ENCODE measurements at places on chromosomes 11 and 22.
A peak's percentile ranks its signal among the peaks of the same experiment; 100 is the strongest.

DNA sequence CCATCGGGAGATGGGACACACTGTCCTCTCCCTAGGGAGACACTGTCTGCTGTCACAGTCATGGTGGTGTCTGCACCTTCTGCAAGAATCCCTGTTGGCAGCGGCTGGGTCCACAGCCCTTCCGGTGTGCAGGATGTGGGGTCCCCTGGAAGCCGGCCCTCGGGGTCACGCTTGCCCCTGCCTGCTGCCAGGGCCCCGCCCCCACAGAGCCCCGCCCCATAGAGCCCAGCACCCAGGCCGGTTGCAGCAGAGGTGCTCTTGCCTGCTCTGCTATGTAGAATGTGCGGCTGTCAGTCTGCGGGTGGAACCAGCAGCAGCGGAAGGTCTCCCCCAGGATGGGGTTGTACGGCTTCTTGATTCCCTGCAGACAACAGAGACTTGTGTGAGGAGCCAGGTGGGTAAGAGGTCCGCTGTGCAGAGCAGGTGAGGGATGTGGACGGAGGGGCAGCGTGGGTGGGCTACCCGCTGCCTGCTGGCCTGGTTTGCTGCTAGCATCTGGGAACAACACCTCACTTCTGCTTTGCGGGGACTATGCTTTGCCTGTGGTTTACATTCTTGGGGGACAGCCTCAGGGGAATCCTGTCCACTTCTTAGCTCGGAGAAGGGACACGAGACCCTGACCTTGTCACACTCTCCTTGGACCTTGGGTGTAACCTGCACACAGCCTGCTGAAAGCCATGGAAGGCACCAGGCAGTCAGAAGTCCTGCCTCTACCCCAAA lies 44.9 kb upstream of the CARS1 start:
- DNase-seq, result no peak

DNA sequence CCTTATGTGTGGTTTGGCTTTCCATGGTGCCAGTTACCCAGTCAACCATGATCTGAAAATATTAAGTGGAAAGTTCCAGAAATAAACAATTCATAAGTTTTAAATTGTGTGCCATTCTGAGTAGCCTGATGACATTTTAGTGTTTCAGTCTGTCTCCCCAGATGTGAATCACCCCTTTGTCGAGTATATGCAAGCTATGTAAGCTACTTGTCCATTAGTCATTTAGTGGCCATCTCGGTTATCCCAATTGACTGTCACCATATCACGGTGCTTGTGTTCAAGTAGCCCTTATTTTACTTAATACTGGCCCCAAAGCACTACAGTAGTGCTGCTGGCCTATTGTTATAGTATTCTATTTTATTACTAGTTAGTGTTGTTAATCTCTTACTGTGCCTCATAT lies 44.9 kb downstream of the ATG16L2 start:
- DNase-seq, result no peak

- peak; percentile 61 for DNase-seq
Observed at GRCh38 chr22:43186272-43187170, at the start of gene TTLL12. Gene TTLL12 (minus strand): TSS chr22:43187134. CDS start chr22:43187069, 65 bp downstream.

DNA sequence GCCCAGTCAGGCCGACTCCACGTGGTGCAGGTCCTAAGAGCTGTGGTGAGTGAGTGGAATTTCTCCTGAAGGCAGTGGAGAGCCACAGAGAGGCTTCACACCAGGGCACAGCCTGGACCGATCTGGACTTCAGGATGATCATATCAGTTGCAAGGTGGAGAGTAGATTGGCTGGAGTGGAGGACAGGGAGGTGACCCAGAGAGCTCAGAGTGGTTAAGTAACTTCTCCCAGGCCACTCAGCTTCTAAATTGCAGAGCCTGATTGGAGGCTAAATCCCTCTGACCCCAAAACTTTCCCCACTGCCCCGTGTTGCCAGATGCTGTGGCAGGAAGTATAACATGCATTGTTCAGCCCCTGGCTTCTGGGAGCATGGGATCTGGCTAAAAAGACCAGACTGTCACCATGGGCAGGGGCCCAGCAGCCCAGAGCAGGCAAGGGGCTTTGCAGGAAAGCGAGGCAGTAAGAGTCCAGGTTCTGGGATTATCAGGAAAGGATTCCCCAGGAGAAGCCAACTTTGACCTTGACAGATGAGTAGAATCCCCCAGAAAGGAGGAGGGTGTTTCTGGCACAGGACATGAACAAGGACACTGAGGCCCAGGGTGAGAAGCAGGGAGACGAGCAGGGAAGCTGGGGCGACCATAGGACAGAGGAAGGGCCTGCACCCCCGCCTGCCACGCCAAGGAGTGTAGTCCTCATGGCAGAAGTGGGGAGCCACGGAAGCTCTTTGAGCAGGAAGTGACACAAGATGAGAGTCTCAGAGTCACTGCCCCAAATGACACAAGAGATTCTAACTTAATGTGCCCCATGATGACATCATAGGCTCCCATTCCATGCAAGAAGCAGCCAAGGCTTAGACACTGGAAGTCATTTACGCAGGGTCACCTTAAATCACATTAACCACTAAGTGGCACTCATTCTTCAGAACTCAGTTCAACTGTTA lies 4.8 kb downstream of the SLC35C1 start:
- DNase-seq, result no peak

GRCh38 chr11:101867951-101868350 lies 46.9 kb upstream of the CEP126 start:
- DNase-seq, result no peak

- no peak for DNase-seq
Observed at GRCh38 chr11:42770444-42771065, 541.2 kb upstream of the API5 start.

DNA sequence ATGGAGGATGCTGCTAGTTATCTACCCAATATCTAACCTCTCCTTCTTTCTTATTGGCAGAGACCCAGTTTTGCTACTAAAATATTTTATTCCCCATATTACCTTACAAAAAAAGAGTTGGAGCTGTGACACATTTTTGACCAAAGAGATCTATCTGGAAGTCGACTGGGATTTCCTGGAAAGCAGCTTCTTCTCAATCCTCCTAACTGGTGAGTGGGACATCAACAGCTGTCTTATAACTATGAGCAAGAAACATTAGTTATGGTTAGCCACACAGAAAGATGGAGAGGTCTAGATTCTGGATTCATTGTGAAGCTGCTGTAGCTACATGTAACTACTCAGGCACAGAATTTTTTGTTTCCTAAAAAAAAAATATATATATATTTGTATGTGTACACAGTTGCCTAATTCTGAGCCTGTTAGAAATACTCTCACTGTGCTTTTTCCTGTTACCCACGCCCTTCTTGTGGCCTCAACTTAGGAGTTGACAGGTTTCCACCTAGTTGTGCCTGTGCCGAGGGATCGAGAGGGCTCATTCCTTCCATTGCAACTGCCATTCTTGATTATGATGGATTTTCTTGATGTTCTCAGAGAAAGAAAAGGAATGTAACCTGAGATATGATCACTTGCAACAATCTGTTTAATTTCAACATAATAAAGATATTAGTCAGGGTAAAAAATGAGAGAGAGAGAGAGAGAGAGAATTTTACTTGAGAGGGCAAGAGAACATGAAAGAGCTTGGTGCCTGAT lies 142.0 kb downstream of the SLC17A6 start:
- no peak for DNase-seq

DNA sequence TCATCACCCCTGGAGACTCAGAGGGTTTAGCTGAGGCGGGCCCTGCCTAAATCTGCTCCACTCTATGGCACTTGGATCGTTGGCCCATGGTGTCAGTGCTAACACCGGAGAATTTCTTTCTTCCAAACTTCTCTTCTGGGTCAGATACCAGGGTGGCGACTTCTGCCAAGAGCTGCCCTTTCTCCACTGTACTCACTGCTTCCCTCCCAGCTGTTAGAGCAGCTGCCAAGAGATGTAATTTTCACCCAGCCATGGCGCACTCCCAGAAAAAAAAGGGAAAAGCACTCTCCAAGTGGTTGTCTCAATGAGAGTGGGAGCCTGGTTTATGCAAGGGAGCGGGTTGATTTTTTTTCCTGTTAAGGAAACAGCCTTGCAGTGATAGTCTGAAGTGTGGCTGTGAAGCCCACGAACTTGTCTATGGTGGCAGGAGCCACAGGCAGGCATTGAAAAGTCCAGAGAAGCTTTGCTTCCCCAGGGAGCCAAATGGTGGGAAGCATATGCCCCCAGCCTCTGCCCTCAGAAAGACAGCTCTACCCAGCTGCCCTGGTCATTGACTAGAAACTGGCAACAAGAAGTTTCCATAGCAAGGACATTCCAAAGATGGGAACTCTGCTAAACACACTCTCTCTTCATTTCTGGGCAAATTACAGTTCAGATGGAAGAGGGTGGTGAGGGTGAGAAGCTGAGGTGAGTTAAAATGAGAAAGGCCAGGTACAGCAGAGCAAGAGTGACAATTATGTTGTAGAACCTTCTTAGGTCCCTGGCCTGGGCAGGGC lies 10.7 kb downstream of the PCSK7 start:
- DNase-seq, result no peak

DNA sequence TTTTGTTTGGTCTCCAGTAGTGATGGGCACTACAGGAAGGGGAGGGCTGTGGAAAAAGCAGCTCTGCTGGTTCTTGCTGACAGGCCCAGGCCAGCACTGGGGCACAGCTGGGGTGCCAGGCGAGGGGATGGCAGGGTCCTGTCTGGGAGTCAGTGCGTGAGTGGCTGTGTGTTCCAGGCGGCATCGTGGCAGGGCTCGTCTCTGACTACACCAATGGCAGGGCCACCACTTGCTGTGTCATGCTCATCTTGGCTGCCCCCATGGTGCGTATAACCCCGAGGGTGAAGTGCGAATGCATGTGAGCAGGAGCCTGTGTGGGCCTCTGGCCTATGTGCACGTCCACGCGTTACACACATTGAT lies 20.9 kb downstream of the SLC37A2 start:
- DNase-seq, result no peak

GRCh38 chr22:35177811-35178210 lies 79.5 kb upstream of the HMGXB4 start:
- no peak for DNase-seq

DNA sequence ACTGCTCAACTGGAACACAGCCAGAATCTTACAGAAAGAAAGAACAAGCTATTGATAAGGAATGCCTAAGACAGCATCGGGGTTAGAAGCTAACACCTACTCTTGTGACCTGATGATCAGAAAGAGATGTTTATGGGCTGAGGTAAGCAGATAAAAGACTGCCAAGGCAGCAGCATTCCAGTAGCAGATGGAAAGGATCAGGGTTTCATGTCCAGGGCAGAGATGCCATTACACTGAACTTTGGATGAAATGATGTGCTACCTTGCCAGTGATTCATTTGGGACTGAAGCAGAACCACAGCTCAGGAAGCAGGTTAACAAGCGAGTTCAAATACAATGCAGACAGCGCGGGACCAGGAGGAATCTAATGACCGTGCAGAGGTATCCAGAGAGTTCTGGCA lies 27.1 kb upstream of the APOA1 start:
- no peak for DNase-seq

DNA sequence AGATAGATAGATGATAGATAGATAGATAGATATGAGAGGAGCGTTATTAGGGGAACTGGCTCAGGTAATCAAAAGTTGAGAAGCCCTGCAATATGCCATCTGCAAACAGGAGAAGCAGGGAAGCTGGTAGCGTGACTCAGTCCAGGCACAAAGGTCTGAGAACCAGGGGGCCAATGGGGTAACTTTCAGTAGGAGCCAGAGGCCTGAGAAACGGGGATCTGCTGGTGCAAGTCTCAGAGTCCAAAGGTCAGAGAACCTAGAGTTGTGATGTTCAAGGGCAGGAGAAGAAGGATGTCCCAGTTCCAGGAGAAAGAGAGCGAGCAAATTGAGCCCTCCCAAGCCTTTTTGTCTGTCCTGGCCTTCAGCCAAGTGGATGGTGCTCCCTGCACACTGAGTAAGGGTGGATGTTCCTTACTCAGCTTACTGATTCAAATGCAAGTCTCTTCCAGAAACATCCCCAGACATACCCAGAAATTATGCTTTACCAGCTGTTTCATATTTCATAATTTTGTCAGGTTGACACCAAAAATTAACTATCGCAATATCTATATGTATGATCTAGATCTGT lies 87.8 kb upstream of the SLC22A12 start:
- no peak for DNase-seq

DNA sequence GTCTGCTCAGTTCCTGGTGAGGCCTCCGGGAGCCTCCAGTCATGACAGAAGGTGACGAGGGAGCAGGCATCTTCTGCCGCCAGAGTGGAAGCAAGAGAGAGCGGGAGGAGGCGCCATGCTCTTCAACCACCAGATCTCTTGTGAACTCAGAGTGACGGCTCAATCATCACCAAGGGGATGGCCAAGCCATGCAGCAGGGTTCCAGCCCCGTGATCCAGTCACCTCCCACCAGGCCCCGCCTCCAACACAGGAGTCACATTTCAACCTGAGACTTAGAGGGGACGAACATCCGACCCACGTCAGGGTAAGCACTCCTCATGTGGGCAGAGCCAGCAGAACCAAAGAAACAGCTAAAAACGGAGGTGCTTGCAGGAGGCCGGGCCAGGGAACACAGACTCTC lies 1470.5 kb downstream of the BRD1 start:
- no peak for DNase-seq

GRCh38 chr11:70243912-70244652 lies 26.4 kb upstream of the PPFIA1 start:
- no peak for DNase-seq

GRCh38 chr11:2870969-2871680 lies 14.4 kb downstream of the CDKN1C start:
- no peak for DNase-seq

DNA sequence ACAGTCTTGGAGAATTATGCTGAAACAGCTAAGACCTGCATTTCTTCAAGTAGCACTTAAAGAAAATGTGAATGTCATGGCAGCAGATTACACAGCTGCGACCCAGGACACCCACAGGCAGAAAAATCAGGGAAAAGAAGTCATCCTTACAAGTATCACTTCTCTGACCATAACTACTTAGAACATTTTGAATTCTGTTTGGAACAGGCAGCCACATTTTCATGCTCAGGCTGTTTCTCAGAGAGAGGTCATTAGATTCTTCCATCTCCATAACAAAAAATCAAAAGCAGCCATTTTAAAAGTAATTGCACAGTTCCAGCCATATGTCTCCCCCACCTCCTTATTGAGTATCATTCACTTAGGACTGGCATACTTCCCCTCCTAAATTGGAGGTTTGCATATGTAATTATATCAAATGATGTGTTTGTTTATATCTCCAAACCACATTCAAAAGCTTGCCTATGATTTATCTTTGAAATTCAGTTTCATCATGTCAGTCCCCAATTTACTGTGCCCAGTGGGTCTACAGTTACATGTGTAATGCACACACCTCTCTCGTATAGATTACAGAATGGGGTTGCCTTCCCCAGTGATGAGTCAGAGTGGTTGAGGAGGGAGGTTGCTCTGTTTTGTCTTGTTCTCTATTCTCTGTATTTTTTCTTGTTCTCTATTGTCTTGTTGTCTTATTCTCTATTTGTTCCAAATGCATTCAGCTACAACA lies 276.5 kb upstream of the MTNR1B start:
- no peak for DNase-seq

DNA sequence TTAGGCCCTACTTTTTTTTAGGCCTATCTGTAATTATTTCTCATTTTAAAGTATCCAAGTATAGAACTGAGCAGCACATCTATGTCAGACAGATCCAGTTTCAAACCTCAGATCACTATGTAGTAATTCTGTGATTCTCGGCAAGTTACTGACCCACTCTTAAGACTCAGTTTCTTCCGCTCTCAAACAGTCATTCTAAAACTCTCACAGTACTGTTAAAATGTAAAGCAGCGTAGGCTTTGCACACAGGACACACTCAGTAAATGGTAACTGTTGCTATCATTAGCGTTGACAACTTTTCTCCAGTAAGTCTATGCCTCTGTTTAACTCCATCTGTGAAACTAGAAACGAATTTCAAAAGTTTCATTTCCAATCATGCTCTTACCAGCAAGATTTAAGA lies 277.1 kb downstream of the TTC28 start:
- DNase-seq, result no peak

Measured in activated naive CD4-positive, alpha-beta T cell treated with Interleukin-2 at 50 U/mL for 16 hours (primary cell).